ENCODE measurements at places on chromosomes 7 and 10.

DNA sequence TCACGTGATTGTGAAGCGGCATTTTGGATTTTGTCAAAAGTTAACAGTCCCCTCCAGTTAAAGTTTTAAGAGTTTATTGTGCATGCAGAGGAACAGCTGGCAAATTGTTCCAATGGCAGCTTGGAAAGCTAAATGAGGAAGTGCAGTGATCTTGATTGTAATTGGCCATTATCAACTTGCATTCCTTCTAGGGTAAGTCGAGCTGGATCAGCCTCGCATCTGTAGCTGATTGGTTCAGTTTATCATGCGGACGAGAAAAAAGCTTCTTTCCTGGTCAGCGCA is 566 bp downstream of the ZNF789 start:
- DNase-seq = no peak

DNA sequence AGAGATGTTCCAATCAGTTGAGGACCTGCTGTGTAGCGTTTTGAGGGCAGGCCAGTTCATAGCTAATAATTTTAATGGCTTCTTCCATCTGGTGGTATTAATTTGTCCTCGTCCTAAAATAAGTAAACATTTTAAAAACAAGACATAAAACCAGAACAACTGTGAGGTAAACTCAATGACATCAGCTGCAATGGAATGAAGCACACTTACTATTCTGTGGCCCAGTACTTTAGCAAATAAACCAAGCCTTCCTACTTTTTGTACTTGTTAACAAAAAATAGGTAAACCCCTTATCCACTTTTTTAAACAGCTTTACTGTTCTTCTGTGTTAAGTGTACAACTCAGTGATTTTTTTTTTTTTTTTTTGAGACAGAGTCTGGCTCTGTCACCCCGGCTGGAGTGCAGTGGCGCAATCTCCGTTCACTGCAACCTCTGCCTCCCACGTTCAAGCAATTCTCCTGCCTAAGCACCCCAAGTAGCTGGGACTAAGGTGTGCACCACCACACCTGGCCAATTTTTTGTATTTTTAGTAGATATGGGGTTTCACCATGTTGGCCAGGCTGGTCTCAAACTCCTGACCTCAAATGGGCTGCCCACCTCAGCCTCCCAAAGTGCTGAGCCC is 28.9 kb upstream of the FZD1 start:
- DNase-seq = no peak

- DNase-seq = no peak
Observed at GRCh38 chr7:24444666-24445440, 128.4 kb upstream of the PALS2 start.

- no peak for DNase-seq
Observed at GRCh38 chr10:50510517-50511473, 113.0 kb downstream of the SGMS1 start.

DNA sequence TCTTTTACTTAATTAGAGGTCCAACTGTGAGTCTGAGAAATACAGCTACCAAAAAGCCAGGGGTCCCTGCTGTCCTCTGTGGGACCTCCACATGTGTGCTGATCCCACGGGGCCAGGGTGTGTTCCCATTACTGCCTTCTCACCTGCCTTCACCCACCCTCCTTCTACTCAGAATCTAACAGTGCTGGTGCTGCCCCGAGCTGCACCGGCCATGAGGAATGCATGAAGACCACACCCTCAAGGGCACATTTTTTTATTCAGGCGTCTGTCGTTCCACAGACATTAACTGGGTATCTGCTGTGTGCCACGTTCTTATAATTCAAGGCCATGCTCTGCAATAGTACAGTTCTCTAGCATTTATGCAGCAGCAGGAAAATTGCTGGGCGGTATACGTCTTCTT is 188.5 kb upstream of the PFKP start:
- no peak for DNase-seq

DNA sequence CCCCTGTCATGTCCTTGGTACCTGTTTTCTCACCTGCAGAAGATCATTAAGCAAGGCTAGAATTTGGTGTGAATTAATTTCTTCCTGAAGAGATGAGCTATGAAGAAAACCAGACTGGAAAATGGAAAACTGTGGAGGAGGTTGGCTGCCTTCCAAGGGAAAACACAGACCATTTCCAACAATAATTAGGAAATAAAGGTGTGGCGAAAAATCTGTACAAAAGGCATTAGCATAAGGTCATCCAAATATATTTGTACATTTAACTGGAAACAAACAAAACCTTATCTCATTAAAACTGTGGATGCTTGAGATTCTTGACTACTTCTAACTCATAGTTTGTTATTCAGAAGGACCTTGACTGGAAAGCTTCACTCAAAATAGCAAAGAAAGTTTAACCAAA is 1.7 kb downstream of the STN1 start:
- DNase-seq = no peak

GRCh38 chr10:110408203-110408871 is 89.4 kb upstream of the DUSP5 start:
- DNase-seq = no peak

- no peak for DNase-seq
Observed at GRCh38 chr7:25677595-25677994, 449.3 kb upstream of the NPVF start.
